ENCODE measurements at places on chromosomes 4 and X. TPM values are rescaled to one million over a fixed set of nuclear protein-coding genes. Genes with fewer than 3 reads are reported as not detected.

The GPC3 gene
- 10.4 TPM for total RNA-seq

The PAGE5 gene
- not detected for total RNA-seq

The AWAT1 gene
- 2.5 TPM for total RNA-seq

The GLRB gene
- total RNA-seq, result 2.2 TPM

The PDHA2 gene
- total RNA-seq, result not detected

Data from lower leg skin (tissue), 4 donors.